NK-92 treated with Interleukin-12 subunit alpha and Interleukin-12 subunit beta, amount 100 ng/mL, for 24 hours (cell line): ENCODE measurements at places on chromosomes 5 and 9.
A peak's percentile ranks its signal among the peaks of the same experiment; 100 is the strongest.

- no peak for DNase-seq
Measured at GRCh38 chr5:8376478-8376877, 507.5 kb downstream of the MTRR start.

- DNase-seq = no peak
Measured at GRCh38 chr5:154860123-154860522, 1.7 kb downstream of the CNOT8 start.

GRCh38 chr9:36325081-36325828 is 67.0 kb upstream of the GNE start:
- DNase-seq = no peak

DNA sequence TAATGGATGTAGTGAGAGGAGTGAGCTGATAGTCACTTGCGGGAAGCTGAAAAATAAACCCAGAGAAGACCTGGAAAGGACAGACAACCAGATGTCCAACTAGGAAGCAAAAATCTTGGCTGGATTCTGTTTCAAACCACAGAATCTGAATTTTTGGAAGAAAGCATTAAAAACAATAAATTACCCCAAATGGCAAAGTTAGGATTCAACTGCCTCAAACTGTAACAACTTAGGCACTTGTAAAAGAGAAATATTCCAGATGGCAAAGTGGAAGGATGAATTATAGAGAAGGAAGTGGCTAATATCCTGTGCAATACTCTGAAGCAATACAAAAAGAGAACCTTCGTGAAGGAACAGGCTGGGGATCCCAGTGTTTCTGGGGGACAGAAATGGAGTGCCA is 46.8 kb upstream of the SLIT3 start:
- no peak for DNase-seq

DNA sequence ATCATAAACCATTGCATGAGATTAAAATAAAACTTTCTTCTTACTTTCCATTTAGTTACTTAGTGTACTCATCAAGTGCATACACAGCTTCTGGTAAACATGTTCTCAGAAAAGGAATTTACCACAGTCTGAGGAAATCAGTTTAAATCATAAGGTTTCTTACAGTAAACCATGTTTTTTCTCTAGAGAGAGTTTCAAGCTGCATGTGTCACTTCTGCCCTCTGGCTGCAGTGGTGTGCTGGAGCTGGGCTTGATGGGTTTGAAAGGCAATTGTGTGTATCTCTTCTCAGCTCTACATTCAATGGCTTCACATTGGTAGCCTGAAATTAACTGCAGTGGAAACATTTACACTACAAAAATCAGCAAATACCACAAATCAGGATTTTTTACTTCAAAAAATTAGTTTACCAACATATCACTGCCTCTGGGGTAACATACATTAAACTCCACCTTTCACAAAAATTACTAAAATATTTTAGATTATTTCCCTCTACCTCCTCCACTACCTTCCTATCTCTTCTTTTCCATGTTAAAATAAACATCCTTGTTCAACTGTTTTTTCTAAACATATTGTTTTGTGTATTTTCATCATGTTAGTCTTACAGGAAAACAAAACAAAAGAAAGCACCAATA is 414.3 kb downstream of the ANXA1 start:
- DNase-seq = no peak

DNA sequence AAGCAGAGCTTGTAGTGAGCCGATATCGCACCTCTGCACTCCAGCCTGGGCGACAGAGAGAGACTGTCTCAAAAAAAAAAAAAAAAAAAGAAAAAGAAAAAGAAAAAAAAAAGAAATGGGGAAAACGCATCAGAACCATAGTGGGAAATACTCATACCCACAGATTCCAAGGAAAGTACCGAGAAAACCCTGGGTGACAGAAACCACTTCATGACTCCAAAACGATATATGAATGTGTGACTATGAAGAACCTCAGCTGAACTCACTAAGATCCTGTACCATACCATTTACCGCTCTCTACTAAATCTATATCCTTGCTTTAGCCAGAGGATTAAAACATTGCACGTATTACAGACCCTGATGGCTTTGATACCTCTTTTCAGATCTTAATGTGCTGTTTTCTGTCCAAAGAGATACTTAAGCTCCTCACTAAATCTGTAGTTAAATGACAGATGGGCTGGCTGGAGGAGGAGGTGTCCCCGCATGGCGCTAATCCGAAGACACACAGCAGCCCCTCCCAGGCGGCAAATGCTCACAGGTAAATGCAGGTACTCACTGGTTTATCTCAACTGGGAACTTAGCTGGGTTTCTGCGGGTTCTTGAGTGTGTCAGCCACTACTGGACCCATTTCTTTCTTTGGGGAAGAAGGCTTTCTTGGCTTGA is 2.8 kb downstream of the LPCAT1 start:
- DNase-seq = no peak

DNA sequence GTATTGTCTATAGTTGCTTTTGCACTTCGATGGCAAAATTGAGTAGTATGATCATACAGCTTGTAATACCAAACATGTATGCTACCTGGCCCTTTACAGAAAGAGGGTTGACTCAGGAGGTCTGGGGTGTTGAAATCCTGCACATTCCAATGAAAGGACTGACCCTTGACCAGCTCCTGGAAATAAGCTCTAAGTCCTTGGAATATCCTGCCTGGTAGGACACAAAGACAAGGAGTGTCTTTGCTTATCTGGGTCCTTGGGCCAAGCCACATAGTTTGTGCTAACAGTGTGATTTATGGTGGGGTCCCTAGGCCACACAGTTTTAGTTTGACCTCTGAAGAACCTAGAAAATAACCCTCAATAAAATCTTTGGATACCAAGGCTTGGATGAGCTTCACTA is 89.3 kb upstream of the FTMT start:
- no peak for DNase-seq

DNA sequence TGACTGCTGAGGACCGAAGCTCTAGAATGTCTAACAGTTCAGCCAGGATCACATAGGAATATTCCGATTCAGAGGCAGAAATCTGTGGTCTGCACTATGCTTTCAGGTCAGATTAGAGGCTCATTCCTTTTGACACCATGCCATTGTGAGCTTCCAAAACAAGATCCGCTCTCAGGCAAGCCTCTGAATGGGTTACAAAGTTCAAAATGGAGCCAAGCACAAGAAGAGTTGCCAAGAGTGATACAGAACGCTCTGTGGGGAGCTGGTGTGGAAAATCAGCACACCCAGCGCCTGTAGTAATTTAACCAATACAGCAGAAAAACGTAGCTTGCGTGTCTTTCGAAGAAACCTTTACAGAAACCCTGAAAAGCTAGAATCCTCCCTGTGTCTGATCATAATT is 33.3 kb upstream of the FAT2 start:
- DNase-seq = no peak

- DNase-seq = peak; percentile 76
Measured at GRCh38 chr5:139747583-139748504, 47.8 kb upstream of the PSD2 start.

DNA sequence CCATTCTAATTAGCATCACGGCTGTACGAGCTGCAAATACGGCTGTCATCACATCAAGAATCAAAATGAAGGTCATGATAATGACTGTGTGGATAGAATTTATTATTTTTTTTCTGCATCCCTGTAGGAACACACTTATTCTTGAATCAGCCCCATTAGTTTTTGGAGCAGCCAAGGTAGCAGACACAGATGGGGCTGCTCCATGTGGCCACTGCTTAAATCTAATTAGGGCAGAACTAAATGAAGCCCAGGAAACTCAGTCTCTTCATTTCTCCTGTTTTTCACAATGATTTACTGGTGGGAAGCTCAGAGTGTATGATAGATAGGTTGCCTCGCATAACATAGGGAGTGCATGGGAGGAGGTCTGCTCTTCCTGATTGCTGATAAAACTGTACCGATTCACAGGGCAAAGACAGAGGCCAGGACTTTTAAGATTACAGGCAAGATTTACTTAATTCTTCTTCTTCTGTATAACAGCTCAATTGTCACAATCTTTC is 275.5 kb downstream of the GLIS3 start:
- no peak for DNase-seq

- no peak for DNase-seq
Measured at GRCh38 chr9:2630158-2630557, 8.6 kb downstream of the VLDLR start.

- no peak for DNase-seq
Measured at GRCh38 chr5:2897276-2897961, 145.9 kb upstream of the IRX2 start.

DNA sequence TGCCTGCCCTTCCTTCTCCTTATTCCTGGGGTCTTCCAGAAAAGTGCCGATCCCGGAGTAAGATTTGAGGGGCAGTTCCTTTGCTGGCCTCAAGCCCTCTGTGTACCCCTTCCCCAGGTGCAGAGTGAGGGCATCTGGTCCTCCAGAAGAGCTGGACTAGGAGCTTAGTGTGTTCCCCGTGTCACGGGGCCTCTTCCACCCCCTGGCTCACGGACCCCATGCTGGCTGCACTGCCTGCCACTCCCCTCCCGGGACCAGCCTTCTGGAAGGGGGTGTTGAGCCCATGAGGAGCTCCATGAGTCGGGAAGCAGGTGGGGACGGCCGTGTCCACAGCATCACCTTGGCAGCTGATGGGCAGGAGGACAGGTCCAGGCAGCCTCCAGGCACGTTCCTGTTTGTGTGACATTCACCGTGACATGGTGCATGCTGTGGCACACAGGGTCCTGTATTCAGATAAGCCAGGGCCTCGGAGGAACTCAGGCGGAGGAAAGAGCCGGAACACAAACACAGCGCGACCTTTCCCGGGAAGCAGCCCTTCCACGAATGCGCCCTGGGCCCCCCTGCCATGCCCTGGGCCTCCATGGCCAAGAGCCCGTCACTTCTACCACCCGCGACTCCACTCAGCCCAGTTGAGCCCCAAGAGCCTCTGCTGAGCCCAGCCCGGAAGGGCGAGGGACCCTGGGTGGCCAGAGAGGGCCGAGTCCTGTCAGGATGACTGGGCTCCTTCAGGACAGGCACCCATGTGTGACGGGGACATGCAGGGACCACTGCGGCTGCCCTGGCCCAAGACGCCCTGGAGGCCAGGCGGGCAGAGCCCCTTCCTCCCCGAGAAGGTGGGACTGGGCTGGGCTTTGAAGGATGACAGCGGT is 5.9 kb upstream of the LCN1 start:
- no peak for DNase-seq

- no peak for DNase-seq
Measured at GRCh38 chr5:36355516-36355915, 53.8 kb upstream of the RANBP3L start.

- DNase-seq = no peak
Measured at GRCh38 chr5:112918679-112919078, 3.3 kb downstream of the REEP5 start.

DNA sequence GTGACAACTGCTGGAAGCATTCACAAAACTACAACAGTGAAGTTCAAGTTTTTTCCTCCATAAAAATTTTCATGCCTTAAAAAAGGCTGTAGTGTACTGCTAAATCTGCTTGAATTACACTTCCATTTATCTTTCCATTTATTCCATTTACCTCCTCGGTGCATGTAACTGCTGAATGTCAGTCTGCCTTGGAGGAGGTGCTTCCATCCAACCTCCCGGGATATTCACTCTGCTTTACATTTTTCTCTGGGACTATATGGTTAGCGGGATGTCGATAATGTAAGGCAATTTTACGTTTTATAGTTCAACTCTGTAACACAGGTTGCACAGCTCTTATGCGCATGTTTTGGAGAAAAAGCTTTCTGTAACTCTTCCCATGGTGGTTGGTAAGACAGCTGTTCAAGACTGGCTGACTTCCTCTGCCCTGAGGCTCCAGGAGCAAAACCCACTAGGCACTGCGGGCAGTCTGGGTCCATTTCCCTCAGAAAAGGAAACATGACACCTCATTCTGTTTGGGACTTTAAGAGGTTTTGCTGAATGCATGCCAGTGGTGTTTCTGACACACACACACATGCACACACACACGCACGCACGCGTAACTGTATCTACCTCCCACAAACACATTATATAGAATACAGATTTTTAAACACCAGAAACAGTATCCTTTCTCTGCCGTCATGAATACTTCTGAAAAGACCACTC is 66.1 kb downstream of the SPTLC1 start:
- no peak for DNase-seq

- no peak for DNase-seq
Measured at GRCh38 chr9:132674485-132674884, 4.2 kb downstream of the GTF3C4 start.

GRCh38 chr9:125145425-125145824 is 2.1 kb upstream of the SCAI start:
- DNase-seq = no peak

- DNase-seq = no peak
Measured at GRCh38 chr5:178580271-178580955, 9.8 kb downstream of the COL23A1 start.

GRCh38 chr9:20319641-20320337 is 302.5 kb downstream of the MLLT3 start:
- peak; percentile 24 for DNase-seq

DNA sequence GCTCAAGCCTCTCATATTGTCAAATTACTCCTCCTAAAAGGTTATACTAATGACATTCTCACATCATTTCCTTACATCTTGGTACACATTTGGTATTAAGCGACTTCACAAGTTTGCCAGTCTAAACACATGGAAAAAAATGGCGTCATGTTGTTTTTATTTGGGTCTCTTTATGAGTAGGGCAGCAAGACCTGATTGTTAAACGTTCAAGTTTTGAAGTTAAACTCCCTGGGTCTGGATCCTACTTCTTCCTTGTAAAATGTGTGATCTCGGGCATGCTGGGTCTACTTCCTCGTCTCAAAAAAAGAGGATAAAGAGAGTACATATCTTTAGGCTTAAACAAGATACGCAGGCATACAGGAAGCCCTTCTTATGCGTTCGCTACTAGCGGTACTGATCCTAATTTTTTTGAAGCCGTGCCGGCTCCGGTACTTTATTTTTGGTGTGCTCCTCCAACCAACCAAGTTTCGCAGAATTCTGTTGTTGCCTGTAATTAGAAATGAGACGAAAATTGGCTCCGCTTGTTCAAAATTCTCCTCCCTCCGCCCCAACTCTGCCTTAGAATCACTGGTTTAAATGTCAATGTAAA is 596 bp upstream of the CDC37L1 start:
- DNase-seq = peak; percentile 29

GRCh38 chr5:116380621-116381020 is 194.0 kb downstream of the SEMA6A start:
- no peak for DNase-seq

DNA sequence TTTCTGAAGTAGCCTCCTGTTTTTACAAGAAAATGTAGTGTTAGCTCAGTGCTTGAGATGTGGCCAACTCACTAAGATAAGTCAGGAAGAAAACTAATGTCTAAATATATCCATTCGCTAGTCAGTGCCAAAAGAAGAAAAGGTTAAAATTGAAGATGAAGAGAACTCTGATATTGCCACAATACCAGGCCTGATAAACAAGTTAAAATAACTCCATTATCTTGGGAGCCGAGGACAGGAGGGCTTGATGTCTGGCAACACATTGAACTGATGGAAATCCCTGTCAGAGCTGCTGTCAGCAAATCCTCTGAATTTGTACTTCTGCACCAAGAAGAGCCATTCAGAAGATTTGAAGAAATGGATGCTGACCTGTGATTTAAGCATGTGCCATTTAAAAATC is 103.4 kb downstream of the LRRC70 start:
- DNase-seq = no peak

DNA sequence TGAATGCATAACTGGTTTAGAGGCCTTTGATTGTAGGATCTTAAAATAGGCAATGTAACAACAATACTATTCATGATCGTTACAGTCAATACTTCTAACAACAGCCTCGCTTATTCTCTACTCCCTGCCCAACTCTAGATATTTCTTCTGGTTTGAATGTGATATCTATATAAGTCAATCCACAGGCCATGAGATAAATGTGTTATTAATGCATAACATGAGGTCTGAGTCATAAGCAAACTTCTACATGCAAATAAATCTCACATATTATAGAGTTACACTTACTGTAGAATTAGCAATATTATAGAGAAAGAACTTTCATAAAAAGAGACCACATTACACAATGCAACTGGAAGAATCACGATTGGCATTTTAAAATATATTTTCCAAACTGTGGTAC is 2.9 kb upstream of the ALDOB start:
- no peak for DNase-seq
